ENCODE measurements at places on chromosomes 4 and X. TPM values are rescaled to one million over a fixed set of nuclear protein-coding genes. Genes with fewer than 3 reads are reported as not detected.

DNA sequence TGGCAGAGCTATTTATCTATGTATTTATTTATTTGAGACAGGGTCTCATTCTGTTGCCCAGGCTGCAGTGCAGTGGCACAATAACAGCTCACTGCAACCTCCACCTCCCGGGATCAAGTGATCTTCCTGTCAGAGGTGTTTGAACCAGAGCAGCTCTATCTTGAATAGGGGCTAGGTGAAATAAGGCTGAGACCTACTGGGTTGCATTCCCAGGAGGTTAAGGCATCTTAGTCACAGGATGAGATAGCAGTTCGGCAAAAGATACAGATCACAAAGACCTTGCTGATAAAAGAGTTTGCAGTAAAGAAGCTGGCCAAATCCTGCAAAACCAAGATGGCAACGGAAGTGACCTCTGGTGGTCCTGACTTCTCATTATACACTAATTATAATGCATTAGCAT is 501.9 kb downstream of the AFF2 start:
- H3K4me3 ChIP-seq: no peak overlapping the region
- H3K27ac ChIP-seq: no peak overlapping the region
- no peak for DNase-seq
- no peaks in the 10 kb centered on the region for H3K36me3 ChIP-seq
- no peaks in the 10 kb centered on the region for H3K27me3 ChIP-seq
- H3K4me1 ChIP-seq: no peaks in the 10 kb centered on the region

- DNase-seq: no peak
- H3K4me3 ChIP-seq: no peak overlapping the region
- H3K27me3 ChIP-seq: no peaks in the 10 kb centered on the region
Observed at GRCh38 chr4:123936621-123937043, 540.0 kb downstream of the SPRY1 start.

- H3K4me3 ChIP-seq: no peak overlapping the region
- H3K27me3 ChIP-seq: no peaks in the 10 kb centered on the region
- no peaks in the 10 kb centered on the region for H3K36me3 ChIP-seq
- DNase-seq: peak; percentile 12
Observed at GRCh38 chr4:11724731-11725130, 296.0 kb upstream of the HS3ST1 start.

The STEEP1 gene
- total RNA-seq: 26.7 TPM

- DNase-seq: no peak
- no peaks in the 10 kb centered on the region for H3K36me3 ChIP-seq
- H3K4me1 ChIP-seq: no peaks in the 10 kb centered on the region
- H3K4me3 ChIP-seq: no peak overlapping the region
- no peaks in the 10 kb centered on the region for H3K27me3 ChIP-seq
Observed at GRCh38 chr4:148542922-148543623, 100.9 kb upstream of the NR3C2 start.

GRCh38 chr4:147987252-147987651 is 255.4 kb downstream of the ARHGAP10 start:
- peaks cover 8% of the 10 kb centered on the region for H3K4me1 ChIP-seq
- H3K36me3 ChIP-seq: 0 out of 2 replicates have a peak, but pooled peaks cover 4% of the 10 kb centered on the region
- no peaks in the 10 kb centered on the region for H3K27me3 ChIP-seq

DNA sequence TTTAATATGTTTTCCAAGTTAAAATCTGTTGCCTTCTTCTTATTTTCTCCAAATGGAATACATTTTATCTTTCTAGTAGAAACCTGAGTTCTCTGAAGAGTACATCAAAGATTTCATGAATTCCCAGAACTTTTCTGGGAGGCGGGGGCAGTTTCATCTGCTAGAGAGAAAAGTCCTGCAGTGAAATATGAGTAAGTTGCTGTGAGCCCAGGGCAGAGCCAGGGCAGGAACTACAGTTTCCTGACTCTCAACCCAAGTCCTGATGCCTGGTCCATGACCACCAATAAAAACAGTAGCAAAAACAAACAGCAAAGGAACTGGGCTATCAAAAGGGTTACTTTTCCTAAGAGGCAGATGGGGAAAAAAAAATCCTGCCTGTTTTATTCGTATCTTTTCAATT is 239.4 kb upstream of the CTSO start:
- no peak overlapping the region for H3K4me3 ChIP-seq
- H3K27ac ChIP-seq: no peak overlapping the region
- peaks cover 23% of the 10 kb centered on the region for H3K4me1 ChIP-seq
- no peak for DNase-seq
- no peaks in the 10 kb centered on the region for H3K27me3 ChIP-seq

DNA sequence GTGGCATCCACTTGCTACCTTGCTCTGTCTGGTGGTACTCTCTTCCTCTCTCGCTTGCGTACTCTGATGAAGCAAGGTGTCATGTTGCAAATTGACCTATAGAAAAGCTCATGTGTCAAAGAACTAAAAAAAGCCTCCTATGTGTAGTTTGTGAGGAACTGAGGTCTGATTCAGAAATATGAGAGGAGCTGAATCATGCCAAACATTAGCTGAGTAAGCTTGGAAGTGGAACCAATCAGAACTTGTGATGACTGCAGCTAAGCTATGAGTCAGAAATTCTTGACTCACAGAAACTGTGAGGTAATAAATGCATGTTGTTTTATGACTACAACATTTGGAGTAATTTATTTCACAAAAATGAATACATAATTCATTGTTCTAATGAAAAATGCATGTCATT is 2138.8 kb downstream of the PCDH7 start:
- H3K27me3 ChIP-seq: no peaks in the 10 kb centered on the region
- H3K4me3 ChIP-seq: no peak overlapping the region
- H3K36me3 ChIP-seq: no peaks in the 10 kb centered on the region
- peak; percentile 11 for DNase-seq

- no peaks in the 10 kb centered on the region for H3K36me3 ChIP-seq
- no peaks in the 10 kb centered on the region for H3K27me3 ChIP-seq
- peak; percentile 83 for DNase-seq
- peaks cover 27% of the 10 kb centered on the region for H3K4me1 ChIP-seq
- H3K4me3 ChIP-seq: peak overlapping the region; percentile 93
Observed at GRCh38 chrX:103404231-103405008, 28.1 kb downstream of the BEX3 start.

The MMRN1 gene
- total RNA-seq: not detected

DNA sequence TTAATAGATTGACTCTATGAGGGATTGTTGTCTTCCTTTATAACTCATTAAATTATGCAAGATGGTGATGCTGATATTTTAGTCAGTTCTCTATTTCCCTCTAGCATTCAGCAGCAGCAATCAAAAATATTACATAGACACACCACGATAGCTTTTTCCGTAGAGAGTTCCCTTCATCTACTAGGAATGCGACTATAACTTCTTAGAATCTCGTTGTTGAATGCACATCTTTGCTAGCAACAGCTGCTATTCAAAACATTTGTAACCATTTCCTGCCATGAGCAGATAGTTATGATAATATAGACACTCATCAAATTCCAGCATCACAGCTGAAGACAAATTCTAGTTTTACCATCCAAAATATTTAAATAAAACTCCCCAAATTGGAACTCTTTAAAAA is 147.4 kb upstream of the FGF13 start:
- no peaks in the 10 kb centered on the region for H3K27me3 ChIP-seq
- H3K36me3 ChIP-seq: no peaks in the 10 kb centered on the region
- H3K27ac ChIP-seq: no peak overlapping the region
- DNase-seq: no peak
- H3K4me1 ChIP-seq: no peaks in the 10 kb centered on the region

The ANXA3 gene
- total RNA-seq: 1.8 TPM

The SUPT20HL2 gene
- total RNA-seq: not detected

- peak overlapping the region; percentile 86 for H3K27ac ChIP-seq
- H3K4me3 ChIP-seq: peak overlapping the region; percentile 28
- H3K36me3 ChIP-seq: no peaks in the 10 kb centered on the region
- peak; percentile 42 for DNase-seq
- H3K4me1 ChIP-seq: peaks cover 39% of the 10 kb centered on the region
Observed at GRCh38 chr4:100288811-100289529, 98.7 kb upstream of the DDIT4L start.

GRCh38 chr4:175996206-175996605 is 69.4 kb upstream of the WDR17 start:
- H3K4me3 ChIP-seq: no peak overlapping the region
- H3K36me3 ChIP-seq: no peaks in the 10 kb centered on the region
- no peaks in the 10 kb centered on the region for H3K4me1 ChIP-seq
- DNase-seq: no peak
- peaks cover 13% of the 10 kb centered on the region for H3K27me3 ChIP-seq

- no peaks in the 10 kb centered on the region for H3K27me3 ChIP-seq
- no peak overlapping the region for H3K27ac ChIP-seq
- H3K4me3 ChIP-seq: no peak overlapping the region
Observed at GRCh38 chr4:100834616-100835015, 316.8 kb upstream of the EMCN start.

- H3K27me3 ChIP-seq: no peaks in the 10 kb centered on the region
- no peak for DNase-seq
- H3K4me3 ChIP-seq: no peak overlapping the region
Observed at GRCh38 chr4:175906384-175906783, 94.3 kb upstream of the GPM6A start.

The CT45A10 gene
- not detected for total RNA-seq

DNA sequence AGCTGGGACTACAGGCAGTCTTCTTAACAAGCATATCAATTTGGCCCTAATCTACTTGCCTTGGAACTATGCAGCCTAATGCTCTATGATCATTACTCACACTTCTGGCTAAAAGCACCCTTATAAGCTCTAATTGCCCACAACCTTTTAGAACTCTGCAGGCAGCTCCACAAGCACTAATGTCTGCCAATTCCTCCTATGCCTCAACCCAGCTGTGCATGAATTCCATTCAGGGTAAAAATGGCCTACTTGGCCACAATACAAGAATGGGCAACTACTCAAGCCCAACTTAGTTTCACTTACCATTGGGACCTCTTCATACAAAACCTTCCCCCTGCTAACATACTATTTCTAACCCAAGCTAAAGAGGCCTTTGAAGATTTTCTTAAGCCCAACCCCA is 51.7 kb downstream of the ZNF718 start:
- no peaks in the 10 kb centered on the region for H3K27me3 ChIP-seq
- peaks cover 26% of the 10 kb centered on the region for H3K36me3 ChIP-seq
- DNase-seq: no peak
- H3K27ac ChIP-seq: no peak overlapping the region
- no peaks in the 10 kb centered on the region for H3K4me1 ChIP-seq
- H3K4me3 ChIP-seq: no peak overlapping the region

Measured in HFFc6 (cell line).